Right atrium auricular region (tissue), 2 donors: ENCODE measurements at places on chromosomes 4 and X.
A peak's percentile ranks its signal among the peaks of the same experiment; 100 is the strongest.

- no peaks in the 10 kb centered on the region for H3K36me3 ChIP-seq
- DNase-seq, result no peak
- no peaks in the 10 kb centered on the region for H3K4me1 ChIP-seq
Observed at GRCh38 chr4:31130930-31131329, 410.8 kb downstream of the PCDH7 start.

DNA sequence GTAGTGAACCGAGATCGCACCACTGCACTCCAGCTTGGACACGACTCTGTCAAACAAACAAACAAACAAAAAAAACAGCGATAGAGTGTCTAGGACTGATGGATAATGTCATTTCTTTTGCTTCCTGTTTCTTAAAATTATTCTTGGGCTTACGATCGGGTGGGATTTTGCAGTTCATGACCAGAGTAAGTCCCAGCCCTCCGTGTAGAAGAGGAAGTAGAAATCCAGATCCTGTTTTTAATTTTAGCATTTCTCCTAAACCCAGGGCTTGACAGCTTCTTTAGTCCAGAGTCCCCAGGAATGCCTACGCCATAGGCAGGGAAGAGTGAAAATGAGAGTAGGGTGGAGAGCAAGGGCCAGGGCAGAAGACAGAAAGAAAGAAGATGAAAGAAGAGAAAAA, 94.3 kb downstream of the HPRT1 start:
- H3K27ac ChIP-seq, result no peak overlapping the region
- no peaks in the 10 kb centered on the region for H3K36me3 ChIP-seq
- no peak for DNase-seq
- no peak overlapping the region for H3K4me3 ChIP-seq

DNA sequence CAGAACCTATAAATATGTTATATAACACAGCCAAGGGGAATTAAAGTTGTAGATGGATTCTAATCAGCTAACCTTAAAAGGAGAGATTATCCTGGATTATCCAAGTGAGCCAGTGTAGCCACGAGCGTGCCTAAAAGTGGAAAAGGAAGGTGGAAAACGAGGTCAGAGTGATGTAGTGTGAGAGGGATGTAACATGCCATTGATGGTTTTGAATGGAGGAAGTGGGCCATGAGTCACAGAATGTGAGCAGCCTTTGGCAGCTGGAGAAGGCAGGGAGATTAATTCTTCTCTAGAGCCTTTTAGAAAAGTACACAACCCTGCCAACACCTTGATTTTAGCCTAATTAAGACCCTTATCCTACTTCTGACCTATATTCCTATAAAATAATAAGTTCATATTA, 149.1 kb downstream of the SLC39A8 start:
- no peak overlapping the region for H3K27ac ChIP-seq
- H3K36me3 ChIP-seq, result no peaks in the 10 kb centered on the region
- no peak for DNase-seq

DNA sequence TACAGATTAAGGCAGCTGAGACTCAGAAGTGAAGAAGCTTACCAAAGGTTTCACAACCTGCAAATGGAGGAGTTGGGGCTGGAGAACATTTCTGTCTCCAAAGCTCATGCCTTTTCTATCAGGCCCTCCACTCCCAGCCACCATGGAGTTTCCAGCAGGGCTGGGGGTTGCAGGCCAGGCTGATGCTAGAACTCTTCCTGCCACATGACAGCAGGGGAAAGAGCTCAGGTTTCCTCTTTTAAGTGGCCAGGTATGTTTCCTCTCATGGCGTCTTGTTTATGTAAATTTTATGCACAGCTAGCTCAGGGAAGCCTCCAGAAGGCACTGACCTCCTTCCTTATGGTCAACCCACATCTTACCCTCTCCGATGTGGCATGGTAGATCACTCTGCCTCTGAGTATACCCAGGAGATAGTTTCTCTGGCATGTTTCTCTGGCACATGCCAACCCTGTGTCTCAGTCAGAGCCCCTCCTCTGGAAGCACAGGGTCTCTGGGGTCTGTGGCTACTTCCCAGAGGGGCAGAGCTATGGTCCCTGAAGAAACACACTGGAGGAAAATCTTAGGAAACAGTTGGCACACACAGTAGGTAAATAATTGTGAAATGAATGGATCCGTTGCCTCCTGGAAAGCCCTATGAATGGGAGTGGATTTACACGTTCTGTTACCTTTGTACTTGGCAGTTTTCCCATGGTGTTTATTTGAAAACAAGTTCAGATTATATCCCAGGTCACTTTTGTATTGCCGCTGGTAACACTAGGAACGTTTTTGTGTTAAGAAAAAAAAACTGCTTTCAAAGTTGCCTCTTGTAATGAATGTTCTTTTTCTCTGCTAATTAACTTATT, 28.9 kb downstream of the PDK3 start:
- DNase-seq, result no peak
- no peak overlapping the region for H3K27ac ChIP-seq
- no peak overlapping the region for H3K4me3 ChIP-seq
- no peaks in the 10 kb centered on the region for H3K27me3 ChIP-seq
- no peaks in the 10 kb centered on the region for H3K4me1 ChIP-seq
- no peaks in the 10 kb centered on the region for H3K36me3 ChIP-seq

GRCh38 chr4:122826079-122826527, 528 bp upstream of the FGF2 start:
- H3K4me3 ChIP-seq, result peak overlapping the region; percentile 64
- H3K27ac ChIP-seq, result peak overlapping the region; percentile 78
- no peaks in the 10 kb centered on the region for H3K36me3 ChIP-seq
- H3K27me3 ChIP-seq, result no peaks in the 10 kb centered on the region
- no peaks in the 10 kb centered on the region for H3K4me1 ChIP-seq
